SHP77 (cell line): ENCODE measurements at places on chromosomes 5 and 9.

DNA sequence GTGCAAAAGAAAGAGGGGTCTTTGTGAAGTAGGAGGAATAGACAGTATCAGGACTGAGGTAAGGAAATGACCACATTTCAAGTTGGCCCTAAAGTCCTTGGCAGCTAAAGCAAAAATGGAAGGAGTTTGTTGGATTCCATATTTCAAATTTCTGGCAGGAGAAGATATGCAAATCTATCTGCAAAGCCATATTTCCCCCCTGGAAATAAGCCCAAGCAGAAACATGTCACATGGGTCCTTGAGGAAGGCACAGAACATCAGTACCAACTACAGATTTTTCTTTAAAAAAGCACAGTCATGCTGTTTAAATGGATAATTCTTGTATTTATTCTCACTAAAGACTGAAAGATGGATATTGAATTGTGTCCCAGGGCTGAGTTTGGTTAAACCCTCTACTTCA, 323.0 kb downstream of the TRIM32 start:
- no peak for DNase-seq

- no peak for DNase-seq
Measured at GRCh38 chr9:89596937-89597555, 7.8 kb upstream of the GADD45G start.

DNA sequence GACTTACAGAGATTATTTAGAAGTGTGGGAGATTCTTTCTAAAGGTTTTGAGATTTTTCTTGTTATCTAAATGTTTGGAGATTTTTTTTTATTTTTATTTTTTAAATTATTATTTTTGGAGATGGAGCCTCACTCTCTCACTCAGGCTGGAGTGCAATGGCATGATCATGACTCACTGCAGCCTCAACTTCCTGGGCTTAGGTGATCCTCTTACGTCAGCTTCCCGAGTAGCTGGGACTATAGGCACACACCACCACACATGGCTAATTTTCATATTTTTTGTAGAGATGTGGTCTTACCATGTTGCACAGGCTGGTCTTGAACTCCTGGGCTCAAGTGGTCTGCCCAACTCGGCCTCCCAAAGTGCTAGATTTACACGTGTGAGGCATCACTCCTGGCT, 694.5 kb downstream of the TLE1 start:
- no peak for DNase-seq

GRCh38 chr5:133193794-133194193, 142.0 kb downstream of the HSPA4 start:
- no peak for DNase-seq

DNA sequence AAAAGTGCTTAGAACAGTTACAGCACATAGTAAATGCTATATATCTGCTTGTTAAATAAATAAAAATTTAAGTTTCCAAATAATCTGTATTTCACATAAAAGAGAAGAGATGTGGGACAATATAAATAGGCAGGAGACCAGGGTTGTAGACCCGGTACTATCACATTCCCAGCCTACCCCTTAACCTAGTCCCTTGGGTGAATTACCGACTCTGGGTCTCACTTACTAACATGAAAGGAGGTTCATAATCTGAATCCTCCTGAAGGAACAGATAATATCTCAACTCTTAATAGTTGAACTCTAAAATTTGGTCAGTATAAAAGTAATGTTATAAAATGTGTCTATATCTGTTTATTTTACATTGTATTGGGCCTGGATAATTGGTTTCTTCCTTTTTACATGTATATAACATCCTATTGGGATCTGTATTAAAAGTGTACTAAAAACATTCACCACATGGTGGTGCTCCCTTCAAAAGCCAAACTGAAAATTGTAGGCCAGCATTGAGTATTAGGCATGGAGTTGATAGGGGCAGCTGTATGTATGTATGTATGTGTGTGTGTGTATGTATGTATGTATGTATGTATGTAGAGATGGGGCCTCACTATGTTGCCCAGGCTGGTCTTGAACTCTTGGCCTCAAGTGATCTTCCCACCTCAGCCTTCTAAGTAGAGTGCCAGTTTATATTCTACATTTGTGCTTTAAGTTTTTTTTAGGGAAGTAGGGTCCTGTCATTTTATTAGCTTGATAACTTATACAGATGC, 64.2 kb upstream of the ABL1 start:
- peak; percentile 48 for DNase-seq

DNA sequence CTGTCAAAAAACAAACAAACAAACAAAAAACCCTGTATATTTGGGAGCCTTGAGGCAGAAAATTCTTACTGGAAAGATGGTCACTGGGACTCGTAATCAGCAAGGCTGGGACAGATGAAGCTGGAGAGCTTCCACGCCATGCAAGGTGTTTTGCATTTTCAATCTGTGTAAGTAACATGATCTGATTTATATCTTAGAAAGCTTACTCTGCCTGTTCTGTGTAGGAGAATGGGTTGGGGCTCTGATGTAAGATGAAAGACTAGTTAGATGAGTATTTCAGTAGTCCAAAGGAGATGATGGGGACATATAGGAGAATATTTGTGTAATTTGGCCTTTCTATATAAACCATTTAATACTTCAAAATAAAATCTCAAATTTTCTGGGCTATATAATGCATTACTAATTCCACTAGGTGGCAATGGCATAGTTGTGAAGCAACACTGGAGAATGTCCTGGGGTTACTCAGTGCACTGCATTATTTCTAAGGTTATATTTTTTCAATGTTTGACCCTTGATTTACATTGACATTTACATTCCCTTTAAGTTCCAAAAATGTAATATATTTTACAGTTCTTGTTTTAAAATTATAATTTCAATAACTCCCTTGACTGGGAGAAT, 21.9 kb upstream of the FSD1L start:
- no peak for DNase-seq

GRCh38 chr9:100466171-100466828, 6.6 kb upstream of the TMEFF1 start:
- no peak for DNase-seq

GRCh38 chr9:107481035-107481434, 8.5 kb downstream of the KLF4 start:
- DNase-seq, result no peak

- no peak for DNase-seq
Measured at GRCh38 chr5:137488516-137488915, 10.6 kb downstream of the SPOCK1 start.

- DNase-seq, result no peak
Measured at GRCh38 chr9:126611193-126611591, 2.5 kb upstream of the LMX1B start.

GRCh38 chr9:104121022-104121421, 26.9 kb downstream of the SMC2 start:
- DNase-seq, result no peak

- DNase-seq, result no peak
Measured at GRCh38 chr5:3671337-3671736, 75.7 kb downstream of the IRX1 start.

- no peak for DNase-seq
Measured at GRCh38 chr5:151113651-151114050, 32.8 kb upstream of the TNIP1 start.

DNA sequence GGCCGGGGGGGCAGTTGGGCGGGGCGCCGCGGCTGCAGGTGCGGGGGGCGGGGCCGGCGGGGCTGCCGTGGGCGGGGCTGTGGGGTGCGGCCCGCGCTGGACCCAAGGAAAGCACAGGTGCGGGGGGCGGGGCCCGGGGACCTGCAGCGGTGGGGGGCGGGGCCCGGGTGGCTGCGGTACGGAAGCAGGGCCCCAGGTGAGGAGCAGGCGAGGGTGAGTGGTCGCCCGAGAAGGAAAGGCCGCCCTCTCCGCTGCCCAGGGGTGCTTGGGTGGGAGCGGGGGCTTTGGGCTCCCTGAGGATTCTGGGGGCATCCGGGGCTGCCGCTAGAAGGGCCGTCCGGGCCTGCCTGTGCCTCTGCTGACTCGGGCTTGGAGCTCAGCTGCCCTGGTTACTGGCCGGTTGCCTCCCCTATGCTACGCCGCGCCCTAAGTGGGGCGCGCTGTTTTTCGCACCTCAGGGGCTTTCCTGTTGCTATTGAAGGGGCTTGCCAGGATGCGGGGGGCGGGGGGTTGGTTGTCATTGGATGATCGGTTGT, 767 bp downstream of the RALGPS1 start:
- DNase-seq, result no peak

DNA sequence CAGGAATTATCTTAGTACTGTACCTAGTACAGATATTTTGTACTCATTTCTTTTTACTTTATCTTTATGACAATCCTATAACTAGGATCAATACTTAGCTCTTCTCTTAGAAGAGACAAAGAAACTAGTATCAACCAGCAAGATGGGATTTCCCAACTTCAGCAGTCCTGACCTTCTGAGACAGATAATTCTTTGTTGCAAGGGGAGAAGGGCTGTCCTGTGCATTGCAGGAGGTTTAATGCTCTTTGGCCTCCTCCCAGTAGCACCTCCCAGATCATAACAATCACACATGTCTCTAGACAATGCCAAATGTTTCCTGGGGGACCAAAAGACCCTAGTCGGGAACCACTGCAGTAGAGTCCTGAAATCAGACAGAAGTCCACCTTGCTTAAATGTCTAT, 424.3 kb upstream of the DMAC1 start:
- DNase-seq, result no peak

GRCh38 chr5:459562-460272, 16.7 kb downstream of the EXOC3 start:
- no peak for DNase-seq

GRCh38 chr5:126975796-126976195, 54.6 kb downstream of the MARCHF3 start:
- no peak for DNase-seq

DNA sequence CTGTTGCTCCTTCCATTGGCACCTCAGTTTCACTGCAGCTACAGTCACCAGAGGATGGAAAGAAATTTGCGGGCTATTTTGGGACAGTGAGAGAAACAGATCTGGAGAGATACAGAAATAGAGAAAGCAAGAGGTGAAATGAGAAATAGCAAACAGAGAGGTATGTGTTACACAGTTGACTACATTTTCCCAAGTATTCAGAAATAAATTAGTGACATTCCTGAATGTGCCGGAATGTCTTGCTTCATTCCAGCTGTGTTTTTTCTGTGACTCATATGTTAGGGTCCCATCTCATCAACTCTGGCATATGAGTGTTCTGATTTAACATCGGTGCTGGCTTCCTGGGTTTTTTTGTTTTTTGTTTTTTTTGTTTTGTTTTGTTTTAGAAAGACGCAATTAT, 63.8 kb upstream of the ZNF462 start:
- no peak for DNase-seq

DNA sequence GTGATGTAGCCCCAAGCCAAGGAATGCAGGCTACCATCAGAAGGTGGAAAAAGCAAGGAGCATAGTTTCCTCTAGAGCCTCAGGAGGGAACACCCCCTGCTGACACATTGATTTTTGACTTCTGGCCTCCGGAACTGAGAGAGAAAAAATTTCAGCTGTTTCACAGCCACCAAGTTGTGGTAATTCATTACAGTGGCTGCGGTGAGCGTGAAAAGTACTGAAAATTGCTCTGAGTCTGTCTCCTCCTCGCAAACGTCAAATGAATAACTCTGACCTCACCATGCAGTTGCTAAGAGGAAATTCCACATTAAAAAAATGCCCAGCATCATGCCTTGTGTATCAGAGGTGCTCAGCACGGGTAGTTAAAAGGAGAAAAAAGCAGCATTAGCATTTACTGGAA, 277.9 kb upstream of the MSX2 start:
- no peak for DNase-seq

- no peak for DNase-seq
Measured at GRCh38 chr9:136671254-136671614, 8.5 kb downstream of the EGFL7 start.

- peak; percentile 67 for DNase-seq
Measured at GRCh38 chr9:107340920-107341632, 58.0 kb downstream of the RAD23B start.

DNA sequence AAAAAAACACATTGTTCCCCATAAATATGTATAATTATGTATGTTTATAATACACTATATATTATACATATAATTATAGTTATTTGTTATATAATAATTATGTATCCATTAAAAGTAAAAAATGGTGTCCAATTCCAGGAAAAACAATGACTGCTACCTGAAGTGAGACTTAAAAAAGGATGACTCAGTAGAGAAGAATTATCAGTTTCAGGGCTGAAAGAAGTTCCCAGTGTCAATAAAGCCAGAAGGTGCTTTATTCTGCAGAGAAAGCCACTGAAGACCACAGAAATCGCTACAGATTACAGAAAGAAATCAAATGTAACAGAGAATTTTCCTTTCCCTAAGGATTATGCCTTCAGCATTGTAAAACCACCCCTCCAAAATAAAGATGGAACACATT, 50.9 kb downstream of the ANKRD31 start:
- no peak for DNase-seq

- DNase-seq, result no peak
Measured at GRCh38 chr9:137412431-137412830, 10.5 kb downstream of the EXD3 start.

- no peak for DNase-seq
Measured at GRCh38 chr5:180601591-180602480, 10.5 kb upstream of the SCGB3A1 start.

GRCh38 chr5:133273661-133274596, 222.1 kb downstream of the HSPA4 start:
- no peak for DNase-seq

DNA sequence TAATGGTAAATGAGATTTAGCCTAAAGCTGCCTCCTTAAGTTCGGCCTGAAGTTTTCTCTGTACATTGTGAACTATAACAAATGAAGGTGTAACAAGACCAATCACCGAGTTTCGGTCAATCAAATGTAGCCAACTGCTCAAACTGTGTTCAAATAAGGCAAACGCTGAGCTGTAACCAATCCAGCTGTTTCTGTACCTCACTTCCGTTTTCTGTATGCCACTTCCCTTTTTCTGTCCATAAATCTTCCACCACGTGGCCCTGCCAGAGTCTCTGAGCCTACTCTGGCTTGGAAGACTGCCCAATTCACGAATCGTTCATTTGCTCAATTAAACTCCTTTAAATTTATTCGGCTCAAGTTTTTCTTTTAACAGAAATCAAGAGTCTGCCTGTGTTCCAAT, 193.5 kb upstream of the KLF9 start:
- DNase-seq, result no peak

GRCh38 chr9:78298046-78298765, 1.3 kb downstream of the PSAT1 start:
- no peak for DNase-seq

DNA sequence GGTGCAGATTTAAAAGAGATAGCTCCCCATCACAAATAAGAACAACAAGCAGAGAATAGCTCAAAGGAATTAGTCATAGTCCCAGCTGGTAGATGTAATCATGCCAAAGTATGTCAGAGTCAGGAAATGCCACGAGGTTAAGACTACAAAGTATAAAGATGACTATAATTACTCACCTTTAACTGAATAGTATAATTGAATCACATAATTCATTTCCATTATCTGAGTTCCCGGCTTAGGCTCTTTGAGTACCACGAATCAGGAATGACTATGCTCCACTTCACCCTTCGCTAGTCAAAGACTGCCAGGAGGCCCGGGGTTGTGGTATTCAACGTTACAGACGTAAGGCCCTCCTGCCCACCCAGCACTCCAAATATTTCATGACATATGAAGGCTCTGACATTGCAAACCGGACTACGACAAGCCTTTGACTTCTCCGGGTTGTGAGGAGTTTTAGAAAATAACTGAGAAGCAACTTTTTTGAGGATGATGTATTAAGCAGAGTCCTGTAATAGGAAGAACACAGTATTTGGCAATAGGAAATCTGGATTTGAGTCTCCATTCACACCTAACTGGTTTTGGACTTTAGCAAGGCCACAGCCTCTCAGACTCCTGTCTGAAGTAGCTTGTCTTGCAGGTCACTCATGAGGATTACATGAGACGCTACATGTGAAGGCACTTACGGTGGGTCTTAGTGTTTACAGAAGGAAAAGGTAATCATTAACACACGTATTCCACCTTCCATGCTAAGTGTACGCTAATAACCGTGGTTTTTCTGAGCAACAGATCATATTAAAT, 64.6 kb downstream of the ENC1 start:
- DNase-seq, result no peak

- no peak for DNase-seq
Measured at GRCh38 chr9:17824191-17824590, 245.3 kb downstream of the SH3GL2 start.
